ENCODE measurements at places on chromosomes 6 and 20.

DNA sequence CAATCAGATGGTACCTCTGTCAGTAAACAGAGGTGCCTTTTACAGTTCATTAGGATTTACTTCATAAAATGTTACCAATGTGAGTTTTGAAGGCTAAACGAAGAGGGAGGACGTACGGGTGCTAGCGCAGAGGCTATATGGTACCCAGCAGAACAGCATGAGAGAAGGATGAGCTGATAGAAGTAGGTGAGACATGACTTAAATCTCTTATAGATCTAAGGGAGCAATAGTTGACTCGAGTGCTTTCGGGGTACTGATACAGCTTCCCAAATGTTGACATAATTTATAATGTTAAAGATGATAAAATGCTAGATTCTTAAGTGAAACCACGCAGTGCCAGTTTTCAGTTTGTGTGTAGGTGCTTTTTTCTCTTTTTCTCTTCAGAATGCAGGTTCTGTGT lies 72.6 kb downstream of the HIVEP1 start:
- no peak for DNase-seq

DNA sequence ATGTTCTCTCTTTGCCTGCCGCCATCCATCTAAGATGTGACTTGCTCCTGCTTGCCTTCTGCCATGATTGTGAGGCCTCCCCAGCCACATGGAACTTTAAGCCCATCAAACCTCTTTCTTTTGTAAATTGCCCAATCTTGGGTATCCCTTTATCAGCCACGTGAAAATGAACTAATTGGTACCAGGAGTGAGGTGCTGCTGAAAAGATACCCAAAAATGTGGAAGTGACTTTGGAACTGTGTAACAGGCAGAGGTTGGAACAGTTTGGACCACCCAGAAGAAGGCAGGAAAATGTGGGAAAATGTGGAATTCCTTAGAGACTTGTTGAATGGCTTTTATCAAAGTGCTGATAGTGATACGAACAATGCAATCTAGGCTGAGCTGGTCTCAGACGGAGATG lies 694.9 kb downstream of the FRK start:
- DNase-seq, result no peak

- DNase-seq, result no peak
Observed at GRCh38 chr6:85677234-85677956, 34.7 kb upstream of the SYNCRIP start.

DNA sequence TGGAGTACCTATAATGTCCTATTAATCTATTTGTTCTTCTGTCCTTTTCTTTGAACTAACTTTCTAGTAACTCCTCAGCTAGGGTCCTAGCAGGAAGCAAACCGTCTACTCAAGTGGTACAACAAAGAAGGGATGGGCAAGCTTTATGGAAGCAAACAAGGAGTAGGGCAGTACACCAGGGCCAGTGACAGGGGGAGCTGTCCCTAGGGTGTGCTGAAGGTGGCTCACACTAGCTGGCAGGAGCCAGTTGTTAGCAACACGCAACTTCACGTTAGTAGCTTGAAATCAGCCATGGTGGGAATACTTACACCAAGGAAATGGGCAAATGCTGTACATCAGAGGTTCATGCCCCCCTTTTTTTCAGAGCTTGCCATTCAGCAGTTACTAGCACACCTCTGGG lies 74.0 kb upstream of the EYA2 start:
- DNase-seq, result no peak

DNA sequence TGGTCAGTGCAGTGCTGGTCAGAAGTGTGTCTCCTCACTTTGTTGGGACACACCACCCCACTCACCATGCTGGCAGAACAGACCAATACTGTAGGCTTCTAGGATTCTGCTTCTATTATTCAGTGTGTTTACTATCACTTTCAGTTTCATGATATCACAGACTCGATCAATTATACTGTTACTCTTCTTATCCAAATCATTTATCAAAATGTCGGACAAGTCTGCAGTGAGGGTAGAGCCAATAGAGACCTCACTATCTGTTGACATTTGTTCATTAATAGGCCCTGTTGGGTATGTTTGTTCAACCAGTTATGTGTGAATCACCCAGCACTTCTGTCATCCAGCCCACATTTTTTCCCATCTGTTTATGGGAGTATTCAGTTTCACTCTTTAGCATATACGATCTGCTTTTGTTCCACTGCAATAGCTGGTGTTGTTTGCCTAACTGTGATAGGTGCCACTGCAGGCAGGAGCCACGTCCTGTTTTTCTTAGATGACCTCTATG lies 140.1 kb downstream of the NRN1 start:
- DNase-seq, result peak; percentile 40

GRCh38 chr6:24517659-24518543 lies 23.1 kb downstream of the ALDH5A1 start:
- no peak for DNase-seq

Data from AG04449 (cell line).